ENCODE measurements at places on chromosomes 12 and 14. TPM values are rescaled to one million over a fixed set of nuclear protein-coding genes. Genes with fewer than 3 reads are reported as not detected.

The RERGL gene
- total RNA-seq: not detected

- DNase-seq: peak; percentile 32
These were observed 33.5 kb downstream of the SLC6A12 start for GRCh38 chr12:180445-180844.

- DNase-seq: no peak
These were observed 3.8 kb downstream of the ENDOU start for GRCh38 chr12:47721431-47721973.

The RNASE7 gene
- not detected for total RNA-seq

GRCh38 chr12:47012552-47012951, 66.9 kb upstream of the PCED1B start:
- DNase-seq: no peak

DNA sequence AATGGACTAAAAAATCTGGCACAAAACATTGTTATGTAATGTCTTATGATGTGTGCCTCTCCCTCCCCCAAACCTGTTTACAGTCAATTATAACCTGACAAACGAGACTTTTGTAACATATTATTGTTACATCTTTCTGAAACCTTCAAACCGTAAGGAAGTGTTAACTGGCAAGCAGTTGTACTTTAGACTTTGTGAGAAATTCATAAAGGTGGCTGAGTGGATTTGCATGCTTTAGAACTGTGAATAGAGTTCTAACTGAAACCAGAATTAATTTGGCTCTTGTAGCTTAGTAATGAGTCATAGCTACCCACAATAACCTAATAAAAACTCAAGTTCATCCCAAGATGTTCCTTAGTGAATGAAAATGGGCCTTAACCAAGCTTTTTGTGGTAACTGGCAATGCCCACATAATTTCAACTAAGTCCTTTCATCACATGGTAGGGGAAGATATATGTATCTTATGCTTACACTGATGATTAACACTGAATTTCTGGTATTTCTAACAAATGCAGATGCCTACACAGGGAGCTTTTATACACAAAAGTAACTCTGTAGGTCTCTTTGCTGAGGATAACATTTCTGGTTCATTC, 29.7 kb downstream of the RAD9B start:
- DNase-seq: peak; percentile 57

- DNase-seq: no peak
These were observed 225.3 kb upstream of the ATP2B1 start for GRCh38 chr12:89933911-89934310.

DNA sequence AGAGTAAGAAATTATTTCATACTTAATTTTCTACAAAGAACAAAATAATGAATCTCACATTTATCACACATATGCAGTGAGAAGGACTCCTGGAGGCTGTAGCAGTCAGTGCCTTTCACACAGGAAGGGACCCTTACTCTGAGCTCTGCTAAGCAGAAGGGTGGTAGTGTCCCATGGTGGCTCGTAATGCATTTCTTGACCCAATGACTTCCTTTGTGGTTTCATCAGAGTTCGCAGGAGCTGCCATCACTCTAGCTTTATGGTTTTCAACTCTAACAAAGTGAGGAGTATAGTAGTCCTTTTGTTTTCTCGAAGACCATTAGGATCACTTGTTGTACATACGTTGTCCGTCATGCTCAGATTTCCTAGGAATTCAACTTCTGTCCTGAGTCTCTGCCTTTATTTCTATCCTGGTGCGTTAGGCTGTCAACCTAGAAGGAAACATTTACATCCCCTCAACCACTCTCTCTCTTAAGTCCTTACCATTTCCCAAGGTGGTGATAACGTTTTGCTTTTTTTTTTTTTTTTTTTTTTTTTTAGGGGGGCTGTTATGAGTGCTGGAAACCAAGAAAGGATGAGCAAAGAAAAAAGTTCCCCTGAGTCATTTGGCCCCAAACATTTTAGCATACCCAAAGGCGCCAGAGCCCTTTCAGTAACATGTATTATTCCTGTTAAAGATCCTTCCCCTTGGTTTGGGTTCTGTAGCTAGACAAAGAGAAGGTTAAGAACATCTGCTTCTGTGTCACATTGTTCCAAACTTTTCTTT, 37.2 kb downstream of the GABARAPL1 start:
- DNase-seq: no peak

The DTX3 gene
- 11.3 TPM for total RNA-seq

The TEX22 gene
- total RNA-seq: 0.20 TPM

The BDKRB2 gene
- 0.03 TPM for total RNA-seq

DNA sequence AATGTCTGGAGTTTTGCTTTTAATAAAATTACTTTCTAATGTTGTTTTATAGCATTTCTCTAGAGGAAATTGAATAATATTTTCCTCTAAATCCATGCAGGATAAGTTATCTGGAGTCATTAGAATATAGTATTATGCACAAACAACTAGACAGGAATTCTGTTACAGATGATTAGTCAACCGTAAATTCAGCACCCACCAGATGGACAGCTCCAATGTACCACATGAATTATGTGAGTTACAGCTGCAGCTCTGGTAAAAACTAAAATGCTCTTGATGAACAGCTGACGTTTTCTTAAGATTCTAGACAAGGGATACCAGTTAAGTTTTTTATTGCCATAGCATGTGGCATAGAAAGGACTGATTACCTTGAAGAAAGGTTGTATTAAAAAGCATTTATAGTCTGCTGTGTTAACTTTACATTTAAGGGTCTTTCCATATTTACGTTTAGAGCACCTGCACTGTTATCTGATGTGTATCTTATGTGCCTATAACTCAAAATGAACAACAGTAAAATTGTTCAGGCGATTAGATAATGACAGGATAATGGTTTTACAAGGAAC, 321.4 kb upstream of the LRFN5 start:
- peak; percentile 30 for DNase-seq

- no peak for DNase-seq
These were observed 34.1 kb downstream of the ACADS start for GRCh38 chr12:120759591-120760348.

The PCED1B gene
- 0.50 TPM for total RNA-seq

The GNG2 gene
- 3.3 TPM for total RNA-seq

Measured in HT1080 (cell line).